Fibroblast of skin of right biceps (primary cell): ENCODE measurements at places on chromosomes 4 and X.

DNA sequence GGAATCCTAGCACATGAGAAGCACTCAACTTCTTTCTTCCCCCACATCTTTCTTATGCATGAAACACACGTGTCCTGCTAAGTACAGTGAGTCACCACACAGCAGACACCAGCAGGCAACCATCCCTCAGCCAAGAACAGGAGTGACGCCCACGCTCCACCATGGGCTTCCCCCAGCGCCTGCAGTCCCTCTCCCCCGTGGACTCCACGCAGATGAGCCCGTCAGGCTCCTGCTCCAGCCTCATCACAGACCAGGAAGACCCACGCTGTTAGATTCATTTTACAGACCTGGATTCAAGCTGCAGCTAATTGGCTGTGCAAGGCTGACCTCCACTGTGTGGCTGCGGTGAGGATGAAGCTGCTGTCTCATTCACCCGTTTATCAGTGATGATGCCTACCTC lies 16.7 kb downstream of the HMX1 start:
- DNase-seq: peak; percentile 7

DNA sequence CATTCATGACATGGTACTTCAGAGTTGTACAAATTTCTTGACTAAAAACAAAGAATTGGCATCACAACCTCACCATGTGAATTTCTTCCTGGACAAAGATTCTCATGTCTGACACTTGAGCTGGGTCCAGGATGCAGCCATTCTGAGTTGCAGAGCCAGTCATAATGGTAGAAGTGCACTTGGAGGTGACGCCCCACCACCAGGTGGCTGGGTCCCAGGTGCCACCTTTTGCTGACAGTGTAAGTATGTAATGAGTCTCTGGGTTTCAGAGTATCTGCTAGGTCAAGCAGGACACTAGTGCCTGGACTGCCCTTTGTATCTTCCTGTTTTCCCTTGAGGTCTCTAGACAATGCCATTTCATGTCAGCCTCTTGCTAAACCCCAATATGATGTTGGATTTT lies 36.6 kb upstream of the WDR1 start:
- DNase-seq: no peak

DNA sequence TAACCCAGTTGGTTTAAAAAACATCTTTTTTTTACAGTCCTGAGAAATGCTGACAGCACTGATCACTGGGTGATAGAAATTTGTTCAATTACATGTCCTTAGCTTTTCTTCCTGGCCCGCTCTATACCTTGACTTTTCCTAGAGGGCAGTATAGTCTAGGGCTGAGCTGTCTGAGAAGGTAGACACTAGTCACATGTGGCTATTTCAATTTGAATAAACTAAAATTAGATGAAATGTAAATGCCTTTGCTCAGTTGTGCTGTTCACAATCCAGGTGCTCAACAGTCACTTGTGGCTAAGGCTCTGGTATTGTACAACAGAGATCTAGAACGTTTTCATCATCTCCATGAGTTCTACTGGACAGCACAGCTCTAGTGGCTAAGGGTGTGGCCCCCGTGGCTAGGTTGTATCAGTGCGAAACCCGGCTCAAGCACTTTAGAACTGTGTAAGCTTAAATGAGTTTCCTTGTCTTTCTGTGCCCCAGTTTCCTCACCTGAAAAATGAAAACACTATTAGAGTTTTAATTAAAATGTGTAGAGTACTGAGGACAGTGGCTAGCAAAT lies 111.6 kb upstream of the WDR17 start:
- DNase-seq: no peak

GRCh38 chr4:139986106-139986505 lies 167.9 kb downstream of the MAML3 start:
- no peak for DNase-seq

GRCh38 chr4:93814722-93815121 lies 13.8 kb upstream of the ATOH1 start:
- no peak for DNase-seq

DNA sequence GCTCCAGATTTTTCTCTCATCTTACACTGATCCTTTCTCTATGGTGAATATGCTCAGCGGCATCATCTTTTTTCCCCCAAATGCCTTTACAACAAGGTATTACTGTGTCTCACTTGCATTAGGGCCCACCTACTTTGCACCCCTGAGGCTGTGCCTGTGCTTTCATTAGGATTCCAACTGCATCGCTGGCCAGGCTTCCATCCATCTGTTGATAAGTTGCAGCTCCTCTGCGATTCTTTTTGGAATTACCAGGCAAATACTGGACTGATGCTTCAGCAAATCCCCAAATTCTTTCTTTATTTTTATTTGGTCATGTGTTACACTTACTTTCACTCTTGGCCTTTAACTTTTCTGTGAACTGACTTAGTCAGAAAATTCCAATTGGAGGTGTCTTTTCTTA lies 77.3 kb downstream of the AFF2 start:
- peak; percentile 16 for DNase-seq

GRCh38 chr4:3388471-3389232 lies 53.1 kb upstream of the HGFAC start:
- peak; percentile 81 for DNase-seq
